Foreskin fibroblast (primary cell): ENCODE measurements at places on chromosomes 5 and 9.

DNA sequence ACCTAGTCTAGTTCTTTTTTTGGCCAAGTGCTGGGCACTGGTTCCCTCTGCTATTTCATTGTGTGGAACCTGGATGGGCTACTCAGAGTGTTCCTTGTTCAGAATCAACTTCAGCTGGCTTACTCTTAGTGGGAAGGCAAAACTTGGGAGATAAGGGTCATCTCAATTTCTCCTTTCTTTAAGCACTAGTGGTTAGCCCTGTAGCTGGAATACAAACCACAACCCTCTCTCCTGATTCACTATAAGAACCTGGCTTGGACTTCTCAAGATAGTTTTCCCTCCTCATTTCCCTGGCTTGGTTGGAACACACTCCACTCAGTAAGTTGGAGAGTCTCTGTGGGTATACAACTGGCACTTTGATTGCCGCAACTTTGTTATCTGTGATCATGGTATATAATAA lies 35.1 kb downstream of the GRIA1 start:
- DNase-seq: no peak

DNA sequence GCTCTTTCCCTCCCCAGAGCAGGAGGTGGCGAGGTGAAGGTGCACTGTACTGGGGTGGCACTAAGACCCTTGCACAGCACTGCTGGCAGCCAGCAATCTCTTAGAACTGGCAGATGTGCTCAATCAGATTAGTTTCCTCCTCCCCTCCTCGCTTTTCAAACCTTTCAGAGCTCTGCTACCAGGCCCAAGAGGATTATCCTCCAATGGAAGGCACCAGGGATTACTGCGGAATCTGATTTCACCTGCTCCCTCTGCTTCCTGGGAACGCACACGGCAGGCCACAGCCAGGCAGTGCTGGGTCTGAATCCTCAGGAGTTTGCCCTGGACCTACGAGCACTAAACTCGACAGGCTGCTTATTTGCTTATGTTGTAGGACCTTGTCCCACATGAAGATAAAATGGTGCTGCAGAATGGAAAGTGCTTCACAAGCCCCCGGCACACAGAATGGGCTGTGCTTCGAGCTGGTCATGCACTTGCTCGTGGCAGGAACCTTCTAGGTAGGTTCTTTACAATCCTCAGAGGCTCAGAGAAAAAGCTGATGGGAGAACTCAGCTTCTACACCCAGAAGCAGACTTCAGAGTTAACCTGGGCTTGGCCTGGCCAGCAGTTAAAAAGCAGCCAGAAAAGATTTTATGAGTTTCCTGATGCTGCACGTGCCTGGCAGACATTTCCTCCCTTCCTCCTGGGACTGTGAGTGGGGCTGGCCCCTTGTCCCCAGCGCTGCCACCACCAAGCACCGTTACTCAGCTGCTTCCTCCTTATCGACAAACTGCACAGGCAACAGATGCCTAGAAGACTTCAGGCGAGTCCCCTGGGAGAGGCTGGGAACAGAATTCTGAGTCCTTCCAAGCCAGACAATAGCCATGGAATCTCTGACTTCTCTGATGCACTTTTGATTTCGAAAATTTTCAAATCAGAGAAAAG lies 33.1 kb downstream of the FABP6 start:
- DNase-seq: peak; percentile 30

DNA sequence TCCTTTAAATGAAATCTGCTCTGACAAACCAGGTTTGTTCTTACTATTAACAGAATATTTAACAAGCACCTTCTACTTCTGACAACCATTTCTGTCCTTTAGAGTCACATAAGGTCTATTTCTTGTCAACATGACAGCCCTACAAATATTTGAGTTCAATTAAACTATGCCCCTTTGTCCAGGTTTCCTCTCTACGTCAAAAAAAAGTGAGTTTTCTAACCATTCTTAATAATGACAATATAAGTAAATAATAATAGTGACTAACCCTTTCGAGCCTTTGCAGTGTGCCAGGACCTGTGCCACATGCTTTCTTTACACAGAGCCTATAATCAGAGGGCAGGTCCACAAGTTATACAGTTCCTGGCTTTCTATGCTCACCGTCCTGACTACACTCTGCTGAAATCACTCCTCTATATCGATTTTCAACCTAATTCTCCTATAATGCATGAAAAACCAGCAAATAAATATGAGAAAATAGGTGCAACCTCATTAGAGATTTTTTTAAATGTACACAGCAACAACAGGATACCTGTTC lies 115.0 kb downstream of the CDK5RAP2 start:
- DNase-seq: no peak

GRCh38 chr5:151897896-151898295 lies 26.8 kb downstream of the GLRA1 start:
- no peak for DNase-seq

DNA sequence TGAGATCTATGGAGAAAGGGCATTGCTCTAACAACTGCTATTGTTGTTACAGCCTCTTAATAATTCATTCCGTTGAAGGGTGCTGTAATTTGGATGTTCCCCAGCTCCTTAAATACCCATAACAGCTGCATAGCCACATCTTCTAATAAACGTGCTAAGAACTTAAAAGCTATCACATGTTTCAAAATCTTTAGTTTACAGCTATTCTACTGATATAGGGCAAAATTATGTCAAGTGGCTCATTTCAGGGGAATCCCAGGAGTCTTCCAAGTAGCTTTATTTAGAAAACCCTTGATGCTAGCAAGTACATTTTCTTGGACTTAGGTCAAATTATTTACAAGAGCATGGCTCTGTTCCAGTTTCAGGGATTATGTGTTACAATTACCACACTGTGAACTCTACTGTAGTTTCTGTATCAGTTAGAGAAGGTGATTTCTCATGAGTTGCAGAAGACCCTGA lies 990.4 kb upstream of the ACO1 start:
- peak; percentile 2 for DNase-seq

DNA sequence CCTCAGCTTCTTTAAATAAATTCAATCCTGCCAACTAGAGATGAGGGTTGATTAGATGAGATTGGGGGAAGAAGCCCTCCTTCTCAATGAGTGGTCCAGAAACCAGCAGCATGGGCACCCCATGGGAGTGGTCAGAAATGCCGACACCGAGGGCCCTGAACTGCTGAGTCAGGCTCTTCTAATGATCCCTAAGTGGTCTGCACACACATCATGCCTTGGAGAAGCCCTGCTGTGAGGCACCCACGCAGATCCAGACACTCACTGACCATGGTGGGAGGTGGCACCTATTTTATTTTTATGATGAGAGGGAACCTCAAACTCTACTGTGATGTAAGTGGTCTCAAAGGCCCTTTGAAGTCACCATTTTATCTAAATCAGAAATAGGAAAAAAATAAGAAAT lies 72.3 kb upstream of the BOD1 start:
- DNase-seq: no peak

- peak; percentile 50 for DNase-seq
These were observed 47.7 kb downstream of the ZNF608 start for GRCh38 chr5:124698770-124699169.

DNA sequence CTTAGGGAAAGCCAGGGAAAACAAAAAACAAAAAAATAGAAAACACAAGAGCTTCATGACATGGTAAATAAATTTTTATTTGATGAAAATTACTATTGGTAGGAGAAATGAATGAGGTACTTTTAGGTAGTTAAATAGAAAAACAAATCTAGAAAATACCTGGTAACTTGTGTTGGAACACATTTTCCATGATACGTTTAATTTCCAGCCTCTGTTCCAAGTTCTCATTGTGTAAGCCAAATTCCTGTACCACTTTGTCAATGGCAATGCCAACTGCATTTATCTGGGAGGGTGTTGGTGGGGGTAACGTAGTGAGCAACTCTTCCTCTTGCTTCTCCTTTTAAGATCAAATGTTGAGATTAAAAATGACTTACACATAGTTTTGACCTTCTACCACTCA lies 9.4 kb downstream of the TUT7 start:
- DNase-seq: no peak

GRCh38 chr5:173232499-173233346 lies 2.3 kb downstream of the NKX2-5 start:
- no peak for DNase-seq

DNA sequence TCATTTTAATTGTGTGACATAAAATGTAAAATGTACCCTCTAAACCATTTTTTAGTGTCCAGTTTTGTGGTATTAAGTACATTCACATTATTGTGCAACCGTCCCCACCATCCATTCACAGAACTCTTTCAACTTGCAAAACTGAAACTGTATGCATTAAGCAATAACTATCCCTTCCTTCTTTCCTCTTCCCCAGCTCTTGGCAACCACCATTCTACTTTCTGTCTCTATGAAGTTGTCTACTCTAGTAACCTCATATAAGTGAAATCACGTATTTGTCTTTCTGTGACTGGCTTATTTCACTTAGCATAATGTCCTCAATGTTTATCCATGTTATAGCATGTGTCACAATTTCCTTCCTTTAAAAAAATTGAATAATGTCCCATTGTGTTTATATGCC lies 142.4 kb downstream of the C9orf152 start:
- DNase-seq: peak; percentile 73

DNA sequence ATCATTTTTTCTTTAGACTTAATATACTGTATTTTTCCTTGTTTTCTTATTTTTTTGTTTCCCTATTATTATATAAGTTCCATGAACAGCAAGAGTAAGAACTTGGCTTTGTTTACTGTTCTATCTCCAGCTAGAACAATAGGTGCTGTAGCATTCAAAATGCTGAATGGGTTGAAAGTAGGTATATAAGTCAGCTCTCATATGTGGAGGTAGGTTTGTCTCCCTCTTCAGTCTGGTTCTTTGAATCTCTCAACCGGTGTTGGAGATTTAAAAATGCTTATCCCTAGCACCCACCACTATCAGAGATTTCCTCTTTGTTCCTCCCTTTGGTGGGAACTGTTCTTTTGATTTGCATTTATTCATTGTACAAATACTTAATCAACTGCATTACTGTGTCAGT lies 87.5 kb upstream of the FSD1L start:
- peak; percentile 6 for DNase-seq

- no peak for DNase-seq
These were observed 21.1 kb upstream of the MEIKIN start for GRCh38 chr5:131966551-131966950.

- no peak for DNase-seq
These were observed 62.7 kb upstream of the GGTA1 start for GRCh38 chr9:121562301-121562700.

DNA sequence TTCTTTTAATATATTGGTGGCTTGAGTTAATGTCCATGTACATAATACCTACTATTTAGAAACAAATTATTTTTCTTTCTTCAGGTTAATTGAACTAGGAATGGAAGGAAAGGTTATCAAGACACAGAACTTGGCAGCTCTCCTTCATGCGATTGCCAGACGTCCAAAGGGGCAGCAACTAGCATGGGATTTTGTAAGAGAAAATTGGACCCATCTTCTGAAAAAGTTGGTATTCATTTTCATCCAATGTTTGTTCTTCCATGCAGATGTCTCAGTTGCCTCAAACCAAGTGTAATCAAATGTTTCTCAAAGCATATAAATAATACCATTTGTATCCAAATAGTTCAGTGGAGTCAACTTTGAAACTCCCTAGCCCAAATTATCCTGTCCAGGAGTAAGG lies 22.6 kb upstream of the LNPEP start:
- DNase-seq: no peak

- no peak for DNase-seq
These were observed 639 bp downstream of the PCDH1 start for GRCh38 chr5:141877356-141878185.

GRCh38 chr9:33378121-33378795 lies 24.1 kb downstream of the AQP7 start:
- no peak for DNase-seq

GRCh38 chr5:32421075-32421474 lies 23.5 kb downstream of the ZFR start:
- DNase-seq: no peak
